Stimulated activated naive CD8-positive, alpha-beta T cell treated with anti-CD3 and anti-CD28 coated beads, Interleukin-15, Interleukin-2, amounts not matched to agents 100 U/mL and 50 U/mL, for 24 hours (primary cell): ENCODE measurements at places on chromosomes 16 and 17.

DNA sequence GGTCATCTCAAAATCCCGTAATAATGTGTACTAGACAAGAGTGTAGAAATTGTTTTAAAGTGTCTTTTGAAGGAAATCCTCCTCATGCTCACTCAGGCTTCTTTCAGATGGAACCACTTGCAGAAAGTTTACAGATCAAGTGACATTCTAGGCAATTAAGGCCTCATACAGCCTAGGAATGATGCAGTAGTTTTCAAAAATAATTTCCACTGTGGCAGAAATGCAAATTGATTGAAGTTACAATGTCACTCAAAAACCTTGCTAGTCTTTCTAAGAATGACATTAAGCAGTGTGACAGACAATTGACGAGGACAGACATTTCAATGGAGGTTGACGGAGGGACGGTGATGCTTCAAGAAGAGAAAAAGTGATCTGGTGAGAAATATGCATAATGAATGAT lies 53.5 kb upstream of the CDH8 start:
- DNase-seq, result no peak

DNA sequence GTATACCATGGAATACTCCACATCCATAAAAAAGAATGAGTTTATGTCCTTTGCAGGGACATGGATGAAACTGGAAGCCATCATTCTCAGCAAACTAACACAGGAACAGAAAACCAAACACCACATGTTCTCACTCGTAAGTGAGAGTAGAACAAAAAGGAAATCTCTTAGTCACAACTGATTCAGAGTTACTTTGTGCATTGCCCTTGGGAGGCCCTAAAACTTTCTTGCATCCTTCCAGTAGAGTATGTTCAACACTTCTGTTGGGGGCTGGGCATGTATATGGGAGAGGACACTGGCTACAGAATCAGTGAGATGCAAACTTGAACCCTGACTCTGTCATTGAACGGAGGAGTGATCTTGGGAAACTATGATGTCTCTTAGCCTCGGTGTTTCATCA lies 147.4 kb upstream of the IRX5 start:
- no peak for DNase-seq

DNA sequence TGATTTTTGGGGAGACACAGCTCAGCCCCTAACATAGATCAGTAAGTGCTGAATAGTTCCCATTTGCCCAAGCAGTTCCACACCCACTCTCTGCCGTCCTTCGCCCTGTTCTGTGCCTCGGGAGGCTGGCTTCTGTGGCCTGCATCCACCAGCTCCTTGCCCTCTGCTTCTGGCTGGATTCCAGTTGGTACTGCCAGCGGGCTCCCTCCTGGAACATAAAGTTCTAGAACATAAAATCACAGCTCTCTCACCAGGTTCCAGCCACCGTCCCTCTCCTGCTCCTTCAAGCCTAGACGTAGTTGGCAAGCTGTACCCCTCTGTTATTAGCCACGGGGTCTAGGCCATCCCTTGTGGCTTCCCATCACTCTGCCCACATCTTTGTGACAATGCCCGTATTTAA lies 3.9 kb upstream of the MRPS23 start:
- no peak for DNase-seq

GRCh38 chr17:44661835-44662234 lies 5.6 kb downstream of the MEIOC start:
- no peak for DNase-seq

DNA sequence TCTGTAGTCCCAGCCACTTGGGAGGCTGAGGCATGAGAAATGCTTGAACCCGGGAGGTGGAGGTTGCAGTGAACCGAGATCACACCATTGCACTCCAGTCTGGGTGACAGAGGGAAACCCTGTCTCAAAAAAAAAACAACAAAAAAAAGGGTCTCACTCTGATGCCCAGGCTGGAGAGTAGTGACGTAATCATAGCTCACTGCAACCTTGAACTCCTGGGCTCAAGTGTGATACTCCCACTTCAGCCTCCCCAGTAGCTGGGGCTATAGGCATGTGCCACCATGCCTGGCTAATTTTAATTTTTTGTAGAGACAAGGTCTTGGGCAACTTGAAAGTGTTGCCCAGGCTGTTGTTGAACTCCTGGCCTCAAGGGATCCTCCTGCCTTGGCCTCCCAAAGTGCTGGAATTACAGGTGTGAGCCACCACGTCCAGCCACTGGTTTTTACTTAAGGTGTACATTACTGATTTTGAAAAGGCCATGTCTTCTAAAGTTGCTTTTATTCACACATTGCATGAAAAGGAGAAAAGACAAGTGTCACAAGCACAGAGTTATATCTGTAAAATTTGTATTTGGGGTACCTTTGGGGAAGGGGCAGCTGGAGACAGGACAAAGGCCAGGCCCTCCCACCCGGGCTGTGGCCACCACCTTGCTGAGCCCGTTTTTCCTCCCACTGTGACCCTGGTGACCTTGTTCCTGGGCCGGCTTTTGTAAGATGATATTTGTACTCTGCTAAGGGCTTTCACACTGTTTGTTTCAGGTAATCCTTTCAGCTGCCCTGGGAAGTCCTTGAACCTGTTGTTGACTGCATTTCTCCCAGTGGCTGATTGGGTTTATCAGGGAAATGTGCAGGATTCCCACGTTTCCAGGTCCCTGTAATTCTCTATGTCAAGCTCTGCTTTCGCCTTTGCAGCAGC lies 11.5 kb downstream of the GPT2 start:
- DNase-seq, result no peak

DNA sequence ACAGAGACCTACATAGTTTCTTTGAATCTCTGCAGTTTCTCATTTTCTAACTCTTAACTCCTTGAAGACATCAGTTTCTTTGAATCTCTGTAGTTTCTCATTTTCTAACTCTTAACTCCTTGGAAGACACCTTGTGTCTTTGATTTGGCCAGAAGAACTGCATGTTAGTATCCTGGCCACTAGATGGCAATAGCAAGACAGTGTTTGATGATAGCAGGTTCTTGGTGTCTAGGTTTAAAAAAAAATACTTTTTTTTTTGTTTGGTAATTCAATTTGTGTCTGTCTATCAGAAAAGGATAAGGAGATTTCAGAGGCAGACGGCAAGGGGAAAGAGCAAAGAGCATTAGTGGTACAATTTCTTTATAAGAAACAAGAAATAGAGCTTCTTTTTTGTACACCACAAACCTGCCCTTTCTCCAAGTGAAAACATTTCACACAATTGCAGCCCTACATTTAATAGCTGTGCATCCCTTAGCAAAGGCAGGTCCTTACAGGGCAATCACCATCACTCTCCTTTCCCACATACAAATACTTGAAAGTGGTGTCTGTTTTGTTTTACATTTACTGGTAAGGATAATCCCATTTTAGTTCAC lies 1324.9 kb upstream of the CDH8 start:
- DNase-seq, result no peak
